ENCODE measurements at places on chromosomes 2 and 18.
A peak's percentile ranks its signal among the peaks of the same experiment; 100 is the strongest.

DNA sequence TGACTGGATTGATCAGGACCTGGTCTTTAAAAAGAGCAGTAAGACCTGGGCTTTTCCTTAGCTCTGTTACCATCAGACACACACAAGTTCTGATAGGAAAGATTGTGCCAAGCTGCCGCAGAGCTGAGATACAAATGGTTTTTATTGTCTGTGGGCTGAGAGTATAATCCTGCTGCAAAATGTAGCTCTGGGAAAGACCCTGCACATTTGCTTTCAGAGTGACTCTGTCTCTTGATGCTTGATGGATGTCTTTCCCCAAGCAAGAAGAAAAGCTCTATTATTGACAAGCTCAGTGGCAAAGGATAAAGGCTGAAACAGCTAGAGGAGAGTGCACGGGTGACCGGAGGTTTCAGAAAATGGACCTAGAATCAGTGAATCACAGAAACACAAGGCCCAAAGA, 95.3 kb upstream of the PARD3B start:
- no peak for DNase-seq

- peak; percentile 75 for DNase-seq
Observed at GRCh38 chr2:42195559-42195958, 26.4 kb downstream of the EML4 start.

DNA sequence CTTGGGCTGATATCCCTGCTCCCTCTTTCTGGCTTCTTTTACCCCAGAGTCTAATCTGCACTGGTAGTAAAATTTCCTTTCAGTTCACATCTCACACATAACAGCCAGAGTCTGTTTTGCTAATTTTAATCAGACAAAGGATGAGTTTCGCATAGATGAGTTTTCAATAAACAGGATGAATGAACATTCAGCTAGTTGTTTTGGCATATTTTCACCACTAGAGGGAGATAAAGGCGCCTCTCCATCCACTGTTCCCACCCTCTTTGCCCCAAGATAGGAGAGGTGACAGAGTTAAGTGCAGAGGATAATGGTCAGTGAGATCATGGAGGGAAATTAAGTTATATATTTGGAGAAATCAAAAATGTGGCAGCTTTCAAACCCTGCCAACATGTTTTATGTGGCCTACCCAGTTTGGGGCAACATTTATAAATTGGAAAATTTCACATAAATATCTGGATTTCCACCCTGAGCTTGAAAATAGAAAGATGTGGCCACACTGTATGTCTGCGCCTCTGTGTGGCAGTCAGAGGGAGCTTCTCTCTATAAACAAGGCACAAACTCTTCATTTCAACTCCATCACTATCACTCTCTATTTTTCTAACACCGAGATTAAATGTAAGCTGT, 48.5 kb upstream of the DTNA start:
- DNase-seq = peak; percentile 60

DNA sequence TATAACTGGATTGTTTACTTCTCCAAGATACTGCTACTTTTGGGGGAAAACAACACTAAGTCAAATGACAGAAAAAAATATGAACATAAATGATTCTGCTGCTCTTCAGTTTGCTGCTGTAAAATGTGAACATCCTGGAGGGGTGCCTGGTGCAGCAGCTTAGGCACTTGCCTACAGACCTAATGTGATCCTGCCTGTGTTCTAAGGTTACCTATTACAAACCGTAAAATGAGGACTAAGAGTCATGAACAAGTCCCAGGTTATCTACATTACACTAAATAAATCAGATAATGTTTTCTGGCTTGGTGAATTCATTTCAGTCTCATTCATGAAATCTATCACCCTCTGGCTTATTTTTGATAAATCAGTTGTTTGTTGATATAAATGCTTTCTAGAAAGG, 38.4 kb upstream of the ERCC3 start:
- DNase-seq = no peak

GRCh38 chr2:111178730-111179405, 58.2 kb downstream of the BCL2L11 start:
- DNase-seq = peak; percentile 37

GRCh38 chr2:195029804-195030654, 627.0 kb upstream of the SLC39A10 start:
- no peak for DNase-seq

- peak; percentile 7 for DNase-seq
Observed at GRCh38 chr2:64402876-64403275, 51.1 kb upstream of the LGALSL start.

GRCh38 chr2:104158191-104158590, 695.7 kb upstream of the POU3F3 start:
- no peak for DNase-seq

GRCh38 chr2:98911376-98912154, 24.5 kb downstream of the CRACDL start:
- DNase-seq = peak; percentile 33

DNA sequence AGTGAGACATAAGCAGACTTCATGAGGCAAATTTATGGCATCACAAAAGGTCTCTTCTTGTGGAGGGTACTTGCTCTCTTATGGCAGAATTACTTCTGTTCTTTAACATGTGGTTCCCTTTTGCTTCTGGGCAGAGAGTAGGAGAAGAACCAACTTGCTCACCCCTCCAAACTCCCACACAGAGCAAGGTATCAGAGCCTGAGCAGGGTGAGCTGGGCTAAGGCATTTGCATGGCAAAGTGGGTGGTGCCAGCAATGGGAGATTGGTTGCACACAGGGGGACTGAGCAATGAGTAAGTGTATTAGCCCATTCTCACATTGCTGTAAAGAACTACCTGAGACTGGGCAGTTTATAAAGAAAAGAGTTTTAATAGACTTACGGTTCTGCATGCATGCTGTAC, 64.2 kb upstream of the ITGB6 start:
- no peak for DNase-seq

- DNase-seq = no peak
Observed at GRCh38 chr2:25021791-25022362, 20.0 kb upstream of the EFR3B start.

GRCh38 chr18:78790960-78791359, 188.7 kb upstream of the SALL3 start:
- DNase-seq = no peak

DNA sequence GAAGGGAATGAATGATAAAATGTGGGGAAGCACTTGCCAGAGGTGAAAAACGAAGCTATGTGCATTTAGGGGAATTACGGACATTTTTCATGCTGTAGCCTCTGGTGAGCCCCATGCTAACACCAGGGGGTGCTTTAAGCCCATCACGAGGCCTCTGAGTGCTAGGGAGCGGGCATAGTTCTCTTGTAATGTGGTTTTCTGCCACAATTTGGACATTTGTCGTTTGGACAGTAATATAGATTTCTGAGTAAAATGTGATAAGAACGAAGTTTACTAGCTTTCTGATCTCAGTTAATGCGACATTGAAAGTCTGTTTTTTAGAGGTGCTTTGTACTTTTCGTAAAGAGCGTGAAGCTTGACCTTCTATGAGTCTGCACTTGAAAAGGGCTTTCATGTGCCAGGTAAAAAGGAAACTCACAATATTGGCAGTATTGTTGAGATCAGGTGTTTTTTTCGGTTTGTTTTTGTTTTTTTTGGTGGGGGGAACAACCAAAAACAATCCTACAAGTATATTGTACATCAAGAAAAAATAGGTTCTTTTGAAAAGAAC, 50.6 kb downstream of the TRAF3IP1 start:
- peak; percentile 74 for DNase-seq

GRCh38 chr18:14927701-14928100, 179.7 kb downstream of the ANKRD30B start:
- no peak for DNase-seq

GRCh38 chr2:20532634-20533437, 86.0 kb downstream of the RHOB start:
- no peak for DNase-seq

DNA sequence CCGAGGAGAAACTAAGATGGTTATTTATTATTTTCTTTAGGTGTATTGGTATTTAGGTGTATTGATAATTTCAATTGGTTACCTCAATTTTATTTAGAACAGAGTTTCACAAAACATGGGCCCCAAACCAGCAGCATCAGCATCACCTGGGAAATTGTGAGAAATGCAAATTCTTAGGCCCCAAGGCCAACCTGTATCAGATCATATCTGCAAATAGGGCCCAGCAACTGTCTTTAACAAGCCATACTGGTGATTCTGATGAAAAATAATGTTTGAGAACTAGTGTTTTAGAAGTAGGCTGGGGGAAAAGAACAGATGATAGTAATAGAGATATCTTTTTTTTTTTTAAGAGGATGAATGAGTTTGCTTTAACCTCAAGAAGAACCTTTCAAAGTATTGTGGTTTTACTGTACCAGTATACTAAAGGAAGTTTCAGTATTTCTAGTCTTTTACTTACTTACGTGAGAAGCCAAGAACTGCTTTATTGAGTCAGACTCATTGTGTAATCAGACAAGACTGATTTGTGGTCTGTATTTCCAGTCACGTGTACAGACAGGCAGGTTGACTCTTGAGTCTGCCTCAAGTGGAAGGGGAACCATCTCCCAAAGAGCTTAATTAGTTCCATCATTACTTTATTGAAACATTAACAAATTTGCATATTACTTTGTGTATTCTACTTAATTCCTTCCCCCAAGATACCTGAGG, 60.4 kb upstream of the GAREM1 start:
- no peak for DNase-seq

DNA sequence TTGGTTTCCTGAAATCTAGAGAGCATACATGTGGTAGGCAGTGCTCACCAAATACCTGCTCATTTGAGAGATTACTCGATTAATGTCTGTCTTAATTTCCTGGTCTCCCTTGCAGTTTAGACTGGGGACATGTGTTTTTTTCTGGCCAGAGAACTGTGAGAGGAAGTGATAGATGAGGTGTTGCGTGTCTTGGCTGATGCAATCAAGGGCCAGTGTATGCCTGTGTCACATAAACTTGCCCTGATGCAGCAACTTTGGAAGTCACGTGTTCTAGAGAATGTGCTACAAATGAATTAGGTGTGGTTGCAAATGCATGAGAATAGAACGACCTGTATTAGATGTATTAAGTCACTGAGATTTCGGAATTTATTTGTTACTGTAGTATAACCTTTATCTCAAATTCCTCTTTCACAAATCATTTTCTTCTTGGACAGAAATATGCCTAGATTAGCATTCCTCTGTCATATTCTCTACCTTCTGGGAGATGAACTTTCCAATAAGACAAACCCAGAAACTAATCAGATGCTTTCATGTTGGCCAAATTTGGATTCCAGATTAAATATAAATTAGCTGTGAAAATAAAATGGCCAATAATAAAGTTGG, 9.9 kb upstream of the IL1A start:
- peak; percentile 83 for DNase-seq

GRCh38 chr2:225640550-225640949, 241.0 kb downstream of the NYAP2 start:
- no peak for DNase-seq

DNA sequence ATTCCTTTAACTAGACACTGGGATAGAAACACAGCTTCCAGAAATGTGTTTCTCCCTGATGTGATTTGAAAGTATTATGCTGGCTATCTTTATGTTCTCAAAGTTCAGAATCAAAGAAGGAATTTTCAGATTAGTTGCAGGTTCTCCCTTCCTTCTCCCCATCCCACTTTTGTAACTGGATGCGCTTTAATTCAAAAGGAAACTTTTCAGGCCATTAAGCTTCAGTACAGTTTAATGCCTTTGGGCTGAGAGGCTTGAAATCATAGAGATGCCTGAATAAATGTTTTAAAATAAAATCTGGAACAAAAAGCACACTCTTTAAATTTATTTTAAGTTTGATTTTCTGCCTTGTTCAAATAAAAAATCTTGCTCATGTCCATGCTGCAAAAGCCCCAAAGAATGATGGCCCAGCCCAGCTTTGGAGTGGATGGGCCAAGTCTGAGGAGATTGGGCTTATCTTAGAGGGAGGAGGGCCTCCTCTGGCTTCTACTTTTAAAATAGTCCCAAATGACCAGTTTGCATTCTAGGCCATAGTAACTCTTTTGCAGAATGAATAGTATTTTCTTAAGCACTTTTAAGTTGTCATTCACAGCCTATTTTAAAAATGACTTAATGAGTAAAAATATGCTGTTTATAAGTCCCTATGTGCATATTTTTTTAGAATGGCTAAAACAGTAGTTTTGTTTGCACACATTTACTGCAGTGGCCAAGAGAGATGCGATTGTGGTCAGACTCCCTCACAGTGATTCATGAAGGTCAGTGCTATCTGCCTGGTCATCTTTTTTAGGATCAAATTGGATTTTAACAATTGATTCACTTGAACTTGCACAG, 129.2 kb downstream of the MTX2 start:
- peak; percentile 67 for DNase-seq

GRCh38 chr2:217297096-217297495, 437.2 kb upstream of the TNP1 start:
- DNase-seq = no peak

GRCh38 chr2:96945014-96945413, 41.4 kb downstream of the FAM178B start:
- DNase-seq = no peak

- no peak for DNase-seq
Observed at GRCh38 chr2:219284501-219285372, 5.6 kb downstream of the DNAJB2 start.

DNA sequence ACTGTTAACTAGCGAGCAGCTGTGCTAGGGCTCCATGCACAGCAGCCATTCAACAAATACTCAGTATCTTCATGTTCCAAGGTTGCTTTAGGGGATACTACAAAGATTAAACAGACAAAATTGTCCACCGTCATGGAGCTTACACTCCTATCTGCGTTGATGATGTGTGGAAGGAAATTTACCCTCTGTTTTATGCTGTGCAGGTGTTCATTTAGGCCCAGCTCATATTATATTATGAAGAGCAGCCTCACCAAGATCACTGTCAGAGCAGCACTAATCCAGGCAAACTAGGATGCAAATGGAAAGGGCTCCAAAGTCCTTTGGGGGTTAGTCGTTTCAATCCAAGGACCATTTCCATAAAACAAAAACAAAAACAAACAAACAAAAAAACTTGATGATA, 13.4 kb upstream of the WIPF1 start:
- no peak for DNase-seq

DNA sequence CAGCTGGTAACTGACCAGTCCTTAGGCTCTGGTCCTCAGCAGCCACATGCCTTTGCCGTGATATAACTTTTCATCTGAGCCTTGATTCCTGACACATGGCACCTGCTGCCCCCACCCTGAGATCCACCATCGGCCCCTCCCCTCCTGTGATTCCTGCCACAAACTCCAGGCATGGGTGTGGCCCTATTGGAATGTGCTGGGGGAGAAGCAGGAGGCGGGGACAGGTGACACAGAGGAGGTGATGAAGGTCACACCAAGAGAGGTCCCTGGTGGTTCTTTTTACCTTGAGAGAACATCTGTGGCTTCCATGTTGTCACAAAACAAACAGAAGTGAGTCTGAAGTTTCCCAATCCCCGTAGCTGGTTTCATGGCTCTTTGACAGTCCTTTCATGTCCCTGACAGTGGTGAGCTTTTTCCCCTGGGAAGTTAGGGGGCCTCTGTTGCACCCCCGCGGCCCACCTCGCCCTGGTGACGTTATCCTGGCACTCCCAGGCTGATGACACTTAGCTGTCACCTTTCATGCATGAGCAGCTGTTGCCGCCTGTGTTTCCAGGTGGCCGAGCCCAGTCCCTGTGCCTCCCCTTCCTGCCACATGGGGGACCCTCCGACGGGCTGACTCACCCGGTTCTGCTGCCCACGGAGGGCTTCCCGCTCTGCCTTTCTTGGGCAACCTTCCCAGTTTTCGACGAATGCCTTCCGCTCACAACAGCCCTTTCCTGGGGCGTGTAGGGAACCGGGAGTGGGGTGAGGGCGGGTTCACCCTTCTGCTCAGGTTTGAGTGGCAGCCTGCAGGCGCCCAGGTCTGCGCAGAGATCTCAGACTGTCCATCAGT, 66.3 kb upstream of the GLI2 start:
- peak; percentile 33 for DNase-seq

GRCh38 chr2:241788572-241788971, 11.9 kb downstream of the GAL3ST2 start:
- no peak for DNase-seq

GRCh38 chr2:55949613-55950012, 26.0 kb upstream of the EFEMP1 start:
- DNase-seq = no peak
